Central memory CD8-positive, alpha-beta T cell (primary cell): ENCODE measurements at places on chromosomes 13 and 19.

- peak overlapping the region; percentile 49 for H3K27ac ChIP-seq
- H3K36me3 ChIP-seq: peaks cover 35% of the 10 kb centered on the region
- no peak overlapping the region for H3K4me3 ChIP-seq
Measured at GRCh38 chr19:17865364-17866311, 5.9 kb downstream of the RPL18A start.

DNA sequence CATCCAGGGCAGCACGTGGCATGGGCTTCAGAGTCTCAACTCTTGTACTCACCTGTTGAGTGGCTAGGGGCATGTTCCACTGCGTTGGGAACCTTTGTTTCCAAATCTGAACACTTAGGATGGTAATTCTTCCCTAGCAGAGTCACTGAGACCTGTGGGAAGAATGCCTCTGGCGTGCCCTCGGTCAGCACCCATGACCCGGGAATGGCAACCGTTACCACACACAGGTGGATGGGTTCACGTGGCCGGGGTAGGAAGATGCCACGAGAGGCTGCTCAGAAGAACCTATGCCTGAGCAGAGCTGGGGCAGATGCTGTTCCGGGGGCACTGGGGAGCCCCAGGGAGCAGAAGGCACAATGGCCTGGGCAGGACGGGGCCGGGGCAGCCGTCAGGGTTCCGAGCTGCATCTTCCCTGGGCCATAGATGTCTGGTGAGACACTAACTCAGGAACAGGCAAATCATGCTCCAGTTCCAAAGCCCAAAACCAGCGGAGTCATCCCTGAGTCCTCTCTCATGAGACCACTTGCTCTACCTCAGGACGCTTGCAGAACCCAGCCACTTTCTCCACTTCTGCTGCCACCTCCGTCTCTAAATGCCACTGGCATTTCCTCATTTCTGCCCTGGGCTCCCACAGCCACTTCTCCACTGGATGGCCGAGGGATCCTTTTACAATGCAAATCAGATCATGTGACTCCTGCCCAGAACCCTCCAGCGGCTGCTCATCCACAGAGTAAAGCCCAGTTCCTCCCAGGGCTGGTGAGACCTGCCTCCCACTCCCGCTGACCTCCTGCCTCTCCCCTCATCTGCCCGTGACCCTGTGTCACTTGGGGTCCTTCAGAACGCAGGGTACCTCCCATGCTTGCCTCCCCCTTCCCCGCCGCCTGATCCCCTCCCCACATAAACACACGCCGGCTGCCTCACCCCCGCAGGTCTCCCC, 36.7 kb downstream of the FAM124A start:
- no peak for DNase-seq
- no peaks in the 10 kb centered on the region for H3K4me1 ChIP-seq
- H3K36me3 ChIP-seq: no peaks in the 10 kb centered on the region
- peaks cover 24% of the 10 kb centered on the region for H3K27me3 ChIP-seq
- H3K27ac ChIP-seq: no peak overlapping the region

GRCh38 chr19:46503848-46504453, 8.3 kb upstream of the PNMA8B start:
- no peak overlapping the region for H3K4me3 ChIP-seq
- H3K36me3 ChIP-seq: peaks cover 2% of the 10 kb centered on the region
- H3K4me1 ChIP-seq: no peaks in the 10 kb centered on the region
- DNase-seq: no peak
- peaks cover 58% of the 10 kb centered on the region for H3K27me3 ChIP-seq
- H3K27ac ChIP-seq: no peak overlapping the region

GRCh38 chr19:41064974-41065569, 23.2 kb upstream of the CYP2A13 start:
- no peak overlapping the region for H3K27ac ChIP-seq
- no peaks in the 10 kb centered on the region for H3K4me1 ChIP-seq
- H3K36me3 ChIP-seq: peaks cover 1% of the 10 kb centered on the region
- no peak overlapping the region for H3K4me3 ChIP-seq
- no peak for DNase-seq

GRCh38 chr13:57633141-57633949, 1.8 kb downstream of the PCDH17 start:
- peaks cover 31% of the 10 kb centered on the region for H3K27me3 ChIP-seq
- no peak for DNase-seq
- no peaks in the 10 kb centered on the region for H3K4me1 ChIP-seq
- H3K36me3 ChIP-seq: no peaks in the 10 kb centered on the region
- H3K27ac ChIP-seq: peak overlapping the region; percentile 59
- no peak overlapping the region for H3K4me3 ChIP-seq

DNA sequence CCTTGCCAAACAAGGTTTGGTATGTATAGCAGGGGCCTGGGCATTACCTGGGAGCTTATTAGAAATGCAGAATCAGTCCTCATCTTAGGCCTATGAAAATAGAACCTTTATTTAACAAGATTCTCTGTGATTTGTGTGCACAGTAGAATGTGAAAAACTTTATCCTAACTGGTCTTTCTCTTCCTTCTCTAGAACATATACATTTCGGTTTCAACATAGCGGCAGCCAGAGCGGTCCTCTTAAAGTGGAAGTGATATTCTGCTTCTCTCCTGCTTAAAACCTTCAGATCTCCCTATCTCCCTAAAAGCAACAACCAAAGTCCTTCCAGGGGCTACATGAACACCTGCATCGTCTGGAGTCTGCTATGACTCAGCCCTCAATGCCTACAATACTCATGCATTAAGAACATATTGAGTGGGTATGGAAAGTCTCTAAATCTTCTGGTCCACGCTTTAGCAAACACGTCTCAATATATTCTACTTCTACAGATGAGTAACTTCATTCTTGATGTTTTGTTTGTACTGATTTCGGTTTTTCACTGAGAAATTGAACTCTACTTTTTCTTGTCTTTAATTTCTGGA, 84.5 kb downstream of the SPRY2 start:
- no peaks in the 10 kb centered on the region for H3K27me3 ChIP-seq
- no peak for DNase-seq
- H3K36me3 ChIP-seq: peaks cover 1% of the 10 kb centered on the region

DNA sequence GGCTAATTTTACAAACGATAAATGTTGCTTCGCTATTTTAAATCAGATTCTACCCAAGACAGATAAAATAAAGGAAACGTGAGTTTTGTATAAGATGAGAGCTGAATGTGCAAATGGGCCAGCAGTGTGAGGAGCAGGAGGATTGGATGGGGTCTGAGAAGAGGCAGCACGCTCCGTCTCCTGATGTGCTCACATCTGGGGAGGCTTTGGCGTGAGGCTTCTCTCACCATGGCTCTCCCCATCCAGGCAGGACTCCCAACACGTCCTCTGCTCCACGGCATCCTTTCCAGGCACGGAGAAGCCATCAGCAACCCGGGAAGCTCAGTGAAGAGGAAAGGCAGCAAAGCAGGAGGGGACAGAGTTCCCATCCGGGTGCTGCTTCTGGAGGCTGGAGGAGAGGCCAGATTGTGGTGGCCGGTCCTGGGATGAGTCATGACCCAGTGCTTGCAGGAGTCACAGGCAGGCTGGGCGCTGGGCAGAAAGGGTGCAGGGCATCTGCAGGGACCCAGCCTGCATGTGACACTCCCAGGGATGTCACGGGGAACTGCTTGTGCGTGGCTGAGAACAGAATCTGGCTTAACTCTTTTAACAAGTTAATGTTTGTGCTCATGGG, 47.5 kb downstream of the ZNF536 start:
- no peak for DNase-seq
- no peaks in the 10 kb centered on the region for H3K4me1 ChIP-seq
- H3K4me3 ChIP-seq: no peak overlapping the region
- peaks cover 36% of the 10 kb centered on the region for H3K27me3 ChIP-seq
- H3K27ac ChIP-seq: no peak overlapping the region
- no peaks in the 10 kb centered on the region for H3K36me3 ChIP-seq

DNA sequence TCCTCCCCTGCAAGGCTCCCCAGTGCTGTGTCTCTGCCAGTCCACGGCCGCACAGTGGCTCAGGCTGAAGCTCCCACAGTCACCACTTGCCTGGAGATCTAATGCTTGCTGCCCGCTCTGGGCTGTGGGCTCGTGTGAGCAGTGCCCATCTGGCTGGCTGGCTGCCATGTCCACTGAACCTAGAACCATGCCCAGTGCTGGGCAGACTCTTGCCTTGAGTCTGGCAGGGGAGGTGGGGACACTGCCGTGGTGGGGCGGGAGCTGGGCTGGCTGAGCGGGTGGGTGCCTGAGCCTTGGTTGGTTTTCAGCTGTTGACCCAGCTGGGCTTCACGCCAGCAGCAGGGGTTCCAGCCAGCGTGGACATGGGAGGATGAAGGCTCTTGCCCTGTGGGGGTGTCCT, 52.3 kb downstream of the CRTC1 start:
- no peak for DNase-seq
- H3K4me1 ChIP-seq: peaks cover 20% of the 10 kb centered on the region
- H3K27me3 ChIP-seq: no peaks in the 10 kb centered on the region
- H3K36me3 ChIP-seq: no peaks in the 10 kb centered on the region
- no peak overlapping the region for H3K4me3 ChIP-seq
- H3K27ac ChIP-seq: no peak overlapping the region
